ENCODE measurements at places on chromosomes 2 and 18.

DNA sequence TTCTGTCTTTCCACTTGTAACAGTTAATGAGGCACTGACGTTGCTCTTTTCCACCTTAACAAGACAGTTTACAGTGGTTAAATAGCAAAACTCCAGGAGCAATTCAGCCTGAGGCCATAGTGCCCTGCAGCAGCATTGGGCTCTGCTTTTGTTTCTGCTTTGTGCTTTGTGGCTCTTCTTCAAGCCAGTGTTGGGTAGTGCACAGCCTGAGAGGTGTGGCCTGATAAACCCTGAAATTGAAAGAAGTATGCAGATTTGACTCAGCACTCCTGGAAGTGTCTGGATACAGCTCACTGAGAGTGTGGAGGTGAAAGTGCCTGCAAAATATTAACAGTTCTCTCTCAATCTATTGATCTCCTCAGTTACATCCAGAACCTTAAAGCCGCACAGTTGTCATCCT, 63.0 kb downstream of the STK25 start:
- DNase-seq = no peak

GRCh38 chr18:59610546-59611140, 86.6 kb downstream of the CCBE1 start:
- peak; percentile 51 for DNase-seq

- DNase-seq = no peak
These were observed 1.0 kb downstream of the HOXD9 start for GRCh38 chr2:176123411-176124109.

GRCh38 chr2:98013407-98014042, 17.8 kb upstream of the TMEM131 start:
- no peak for DNase-seq

GRCh38 chr2:236250909-236251579, 13.2 kb downstream of the ASB18 start:
- DNase-seq = no peak

DNA sequence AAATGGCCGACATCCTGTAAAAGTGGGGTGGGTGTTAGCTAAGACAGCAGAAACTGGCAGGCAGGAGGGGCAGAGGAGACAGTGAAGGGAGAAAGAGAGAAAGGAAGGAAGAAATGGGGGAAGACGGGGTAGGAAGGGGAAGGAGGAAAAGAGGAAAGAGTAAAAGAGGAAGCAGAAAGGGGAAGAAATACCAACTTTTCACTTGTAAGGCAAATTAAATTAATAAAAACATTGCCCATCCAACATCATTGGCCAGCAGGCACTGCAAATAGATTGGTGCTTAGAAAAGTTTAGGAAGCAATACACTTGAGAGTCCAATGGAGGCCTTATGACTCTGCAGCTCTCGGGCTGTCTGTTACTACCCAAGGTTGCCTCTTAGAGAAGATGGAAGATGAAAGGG, 116.7 kb downstream of the TNS1 start:
- no peak for DNase-seq

- DNase-seq = no peak
These were observed 686.0 kb downstream of the NRXN1 start for GRCh38 chr2:50345701-50346591.

DNA sequence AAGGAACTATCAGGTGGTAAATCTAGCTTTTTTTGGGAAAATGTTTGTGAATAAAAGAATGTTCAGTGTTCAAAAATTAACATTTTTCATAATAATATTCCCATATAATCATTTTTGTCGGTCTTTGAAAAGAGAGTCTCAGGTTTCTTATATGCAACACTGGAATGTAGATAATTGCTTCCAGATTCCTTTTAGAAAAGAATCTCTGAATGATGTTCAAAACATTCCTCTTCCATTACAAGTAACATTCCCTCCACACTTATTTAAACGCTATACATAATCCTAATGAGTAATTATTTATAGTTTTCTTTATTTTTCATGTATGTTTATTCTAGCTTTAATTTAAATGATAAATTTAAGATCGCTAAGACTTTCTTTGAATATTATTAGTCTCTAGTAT, 7.0 kb downstream of the ZSWIM2 start:
- no peak for DNase-seq

DNA sequence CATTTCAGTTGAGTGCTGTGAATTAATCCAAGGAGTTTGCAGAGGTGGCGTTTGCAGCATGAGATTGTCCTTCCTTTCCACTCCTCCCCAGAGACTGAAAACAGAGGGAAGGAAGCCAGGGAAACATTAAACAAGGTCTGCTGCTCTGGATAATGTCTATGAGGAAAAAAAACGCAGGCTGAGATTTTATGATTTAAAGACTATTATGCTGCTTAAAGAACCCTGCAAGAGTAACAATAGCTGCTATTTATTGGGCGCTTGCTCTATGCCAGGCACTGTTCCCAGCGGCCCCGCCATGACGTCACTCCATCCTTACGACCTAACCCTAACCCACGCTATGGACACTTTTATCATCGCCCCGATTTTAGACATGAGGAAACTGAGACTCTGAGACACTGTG, 222.4 kb downstream of the BCL2 start:
- no peak for DNase-seq

- DNase-seq = no peak
These were observed 1.5 kb downstream of the LBX2 start for GRCh38 chr2:74497777-74498499.

- DNase-seq = no peak
These were observed 34.8 kb downstream of the SLC66A2 start for GRCh38 chr18:79916546-79917168.

DNA sequence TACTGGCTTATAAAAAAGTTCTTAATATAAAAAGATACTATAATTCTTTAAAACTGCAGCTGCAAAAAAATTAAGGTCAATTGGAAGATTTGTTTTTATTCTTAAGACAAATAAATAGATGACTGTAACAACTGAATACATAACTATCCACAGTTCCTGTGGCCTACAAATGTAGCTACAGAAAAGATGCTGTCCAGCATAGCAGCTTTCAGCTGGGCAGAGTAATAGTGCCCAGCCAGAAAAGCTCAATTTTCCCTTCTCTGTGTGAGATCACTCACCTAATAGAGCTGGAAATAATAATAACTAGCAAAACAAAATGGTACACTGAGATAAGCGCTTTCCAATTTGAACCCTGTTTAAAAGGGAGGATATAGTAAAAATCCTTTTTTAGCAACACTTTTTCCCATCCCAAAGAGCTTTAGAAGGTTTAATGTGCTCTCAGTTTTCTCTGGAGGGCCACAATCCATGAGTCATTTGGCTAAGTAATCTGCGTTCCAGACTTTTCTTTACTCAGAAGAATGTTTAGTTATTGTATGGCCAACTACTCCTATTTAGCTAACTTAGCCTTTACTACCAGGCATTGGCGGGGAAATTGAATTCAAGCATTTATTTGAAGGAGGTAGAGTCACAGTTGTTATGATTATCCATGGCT, 158.1 kb upstream of the SLC39A10 start:
- DNase-seq = no peak

DNA sequence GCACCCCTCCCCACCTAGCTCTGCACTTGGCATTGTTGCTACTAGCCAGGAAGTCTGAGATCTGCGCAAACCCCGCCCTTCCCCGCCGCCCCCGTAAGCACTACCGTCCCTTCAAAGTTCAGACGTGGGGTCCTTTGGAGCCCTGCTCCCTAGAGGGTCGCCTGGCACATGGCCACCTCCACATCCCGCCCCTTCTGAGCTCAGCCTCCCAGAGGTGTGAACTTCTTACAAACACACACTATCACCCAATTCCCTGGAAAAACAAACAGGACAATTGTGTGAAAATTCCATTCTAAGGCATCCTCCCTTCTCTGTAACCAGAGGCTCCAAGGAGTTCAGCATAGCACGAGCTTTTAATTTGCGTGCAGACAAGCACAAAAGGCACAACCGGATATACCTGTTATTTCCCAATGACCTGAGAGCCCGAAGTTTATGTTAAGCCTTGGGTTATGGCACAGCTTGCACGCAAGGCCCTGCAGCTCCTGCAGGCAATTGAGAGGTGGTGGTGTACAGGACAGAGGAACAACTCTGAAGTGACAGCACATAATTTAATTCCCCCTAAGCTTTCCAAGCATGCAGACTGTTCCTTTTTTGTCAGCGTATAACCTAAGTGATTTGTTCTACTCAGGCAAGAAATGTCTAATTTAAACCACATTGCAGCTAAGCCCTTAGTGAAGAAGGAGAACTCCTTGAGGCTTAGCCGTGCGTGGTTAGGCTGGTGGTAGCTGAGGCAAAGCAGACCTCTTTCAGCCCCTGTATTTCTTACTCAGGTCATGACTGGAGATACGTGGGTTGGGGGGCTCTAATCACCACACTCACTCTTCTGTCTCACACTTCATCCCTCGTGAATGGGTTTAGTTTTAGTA, 20.3 kb upstream of the CYP1B1 start:
- DNase-seq = no peak

GRCh38 chr2:190649798-190650390, 1.0 kb downstream of the NAB1 start:
- DNase-seq = no peak

DNA sequence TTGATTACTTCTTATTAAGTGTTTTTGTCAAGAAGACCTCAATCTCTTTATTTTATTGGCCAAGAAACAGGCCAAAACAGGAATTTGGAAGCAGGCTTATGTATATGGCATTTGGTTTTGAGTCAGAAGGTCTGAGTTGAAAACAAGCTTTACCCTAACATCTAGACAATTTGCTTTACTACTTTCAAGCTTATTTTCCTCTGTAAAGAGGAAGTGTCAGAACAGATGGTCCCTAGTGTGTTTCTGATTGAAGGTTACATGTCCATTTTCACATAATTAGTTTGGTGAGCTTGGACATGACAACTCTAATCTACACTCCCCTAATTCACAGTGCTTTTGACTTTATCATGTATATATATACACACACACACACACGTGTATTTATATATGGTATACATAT, 19.8 kb upstream of the MAP4K4 start:
- DNase-seq = no peak

DNA sequence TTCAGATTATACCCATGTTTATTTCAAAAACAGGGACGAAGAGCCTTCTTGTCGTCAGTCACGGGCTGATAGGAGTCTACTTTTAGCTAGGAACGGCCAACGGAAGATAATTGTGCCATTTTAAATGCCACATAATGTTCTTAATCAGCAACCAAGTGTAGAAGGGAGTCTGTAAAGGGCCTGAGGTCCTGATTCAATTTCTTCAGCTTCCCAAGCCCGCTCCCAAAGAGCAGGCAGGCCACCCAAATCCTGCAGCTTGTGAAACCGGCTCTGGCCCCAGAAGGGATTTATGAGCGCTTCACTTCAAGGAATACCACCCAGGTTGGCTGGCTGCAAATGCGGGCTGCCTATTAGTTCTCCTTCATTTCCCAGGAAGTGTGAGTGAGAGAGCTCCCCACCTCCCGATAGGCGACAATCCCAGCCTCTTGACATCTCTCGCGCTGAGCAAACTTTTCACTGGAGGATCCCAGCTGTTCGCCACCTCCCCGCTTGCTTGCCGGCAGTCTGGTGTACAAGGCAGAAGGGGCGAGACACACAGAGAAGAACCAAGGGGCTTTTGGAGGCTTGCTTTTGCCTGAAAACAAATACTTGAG, 272.9 kb downstream of the CDH20 start:
- DNase-seq = no peak

GRCh38 chr18:1425679-1426078, 521.0 kb downstream of the ADCYAP1 start:
- DNase-seq = no peak

- DNase-seq = no peak
These were observed 134.4 kb downstream of the FIGN start for GRCh38 chr2:163601377-163601776.

DNA sequence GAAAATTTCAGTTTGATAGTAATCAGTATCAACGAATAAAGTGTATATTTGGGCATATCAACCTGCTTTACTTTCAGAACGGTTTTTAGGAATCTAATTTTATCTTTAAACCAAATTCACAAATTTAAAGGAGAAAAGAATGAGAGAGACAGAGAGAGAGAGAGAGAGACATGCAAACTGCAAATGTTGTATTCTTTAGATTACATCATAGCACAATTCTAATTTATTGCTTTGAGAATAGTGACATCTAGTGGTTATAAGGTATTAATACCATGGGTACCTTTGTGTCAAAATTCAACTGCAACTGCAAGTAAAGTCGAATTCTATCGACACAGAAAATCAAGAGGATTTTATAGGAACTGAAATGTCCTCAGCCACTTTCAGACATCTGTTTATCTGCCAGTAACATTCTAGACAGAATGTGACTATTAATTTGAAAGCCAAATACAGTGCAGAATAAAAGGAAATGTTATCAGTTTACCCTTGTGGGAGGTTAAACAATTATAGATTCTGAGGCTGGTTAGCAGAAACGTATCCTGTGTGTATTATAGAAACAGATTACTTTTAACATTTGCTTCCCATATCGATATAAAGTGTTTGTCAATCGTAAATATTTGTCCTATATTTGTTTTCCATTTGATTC, 529.8 kb upstream of the VRK2 start:
- peak; percentile 21 for DNase-seq

Measured in NCI-H2171 (cell line).